Osteocyte (in vitro differentiated cells): ENCODE measurements at places on chromosomes 7 and 10. TPM values are rescaled to one million over a fixed set of nuclear protein-coding genes. Genes with fewer than 3 reads are reported as not detected.

VGF gene
- 0.16 and 0.24 TPM in 2 replicates for total RNA-seq

RTKN2 gene
- 1.9 and 2.4 TPM in 2 replicates for total RNA-seq

RBP3 gene
- total RNA-seq: not detected in 2 replicates

GRCh38 chr10:63608511-63608910 is 87.3 kb downstream of the REEP3 start:
- DNase-seq: no peak
